ENCODE measurements at places on chromosomes 2 and 18. TPM values are rescaled to one million over a fixed set of nuclear protein-coding genes. Genes with fewer than 3 reads are reported as not detected.

- DNase-seq: no peak
Measured at GRCh38 chr18:58276789-58277739, 233.0 kb downstream of the NEDD4L start.

DNA sequence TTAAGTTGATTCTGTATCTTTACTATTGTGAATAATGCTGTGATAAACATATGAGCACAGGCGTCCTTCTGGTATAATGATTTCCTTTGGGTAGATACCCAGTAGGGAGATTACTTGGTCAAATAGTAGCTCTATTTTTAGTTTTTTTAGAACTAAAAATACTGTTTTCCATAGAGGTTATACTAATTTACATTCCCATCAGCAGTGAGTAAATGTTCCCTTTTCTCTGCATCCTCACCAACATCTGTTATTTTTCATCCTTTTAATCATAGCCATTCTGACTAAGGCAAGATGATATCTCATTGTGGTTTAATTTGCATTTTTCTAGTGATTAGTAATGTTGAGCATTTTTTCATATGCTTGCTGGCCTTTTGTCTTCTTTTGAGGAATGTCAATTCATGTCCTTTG is 35.1 kb downstream of the PMS1 start:
- DNase-seq: no peak

GRCh38 chr2:67993329-67993728 is 69.5 kb downstream of the C1D start:
- DNase-seq: no peak

DNA sequence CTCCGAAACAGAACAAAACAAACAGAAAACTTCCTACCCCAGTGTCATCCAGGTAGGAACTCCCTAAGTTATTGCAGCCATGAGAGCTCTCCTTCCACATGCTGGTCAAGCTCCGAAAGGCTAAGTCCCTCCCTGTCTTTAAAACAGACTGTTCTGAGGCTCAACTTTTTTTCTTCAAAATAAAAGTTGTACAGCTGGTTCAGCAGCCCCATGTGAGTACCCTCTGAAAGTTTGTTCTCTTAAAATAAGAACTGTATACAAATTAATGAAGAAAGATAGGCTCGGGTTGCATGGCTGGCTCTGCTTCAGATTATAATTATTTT is at the start of gene PDE1A:
PDE1A (minus strand) TSS at position 119 of the 323 bp plus-strand sequence.
- DNase-seq: no peak

GRCh38 chr2:122799391-122799790 is 1043.9 kb downstream of the TSN start:
- no peak for DNase-seq

DNA sequence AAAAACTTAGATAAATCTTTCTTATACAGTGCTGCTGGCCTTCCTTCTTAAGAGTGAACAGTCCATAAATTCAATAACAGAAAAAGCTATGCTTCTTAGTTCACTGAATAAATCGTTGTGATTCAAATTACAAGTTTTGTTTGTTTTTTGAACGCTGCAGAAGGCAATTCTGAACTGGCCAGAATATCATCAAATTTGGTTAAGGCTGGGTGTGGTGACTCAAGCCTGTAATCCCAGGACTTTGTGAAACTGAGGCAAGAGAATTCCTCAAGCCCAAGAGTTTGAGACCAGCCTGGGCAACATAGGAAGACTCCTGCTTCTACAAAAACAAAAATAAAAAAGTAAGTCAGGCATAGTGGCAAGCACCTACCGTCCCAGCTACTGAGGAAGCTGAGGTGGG is 111.2 kb upstream of the SLC39A10 start:
- DNase-seq: no peak

GRCh38 chr2:71546777-71547281 is 93.5 kb downstream of the DYSF start:
- no peak for DNase-seq

- no peak for DNase-seq
Measured at GRCh38 chr2:223599640-223600380, 2.4 kb downstream of the SCG2 start.

DNA sequence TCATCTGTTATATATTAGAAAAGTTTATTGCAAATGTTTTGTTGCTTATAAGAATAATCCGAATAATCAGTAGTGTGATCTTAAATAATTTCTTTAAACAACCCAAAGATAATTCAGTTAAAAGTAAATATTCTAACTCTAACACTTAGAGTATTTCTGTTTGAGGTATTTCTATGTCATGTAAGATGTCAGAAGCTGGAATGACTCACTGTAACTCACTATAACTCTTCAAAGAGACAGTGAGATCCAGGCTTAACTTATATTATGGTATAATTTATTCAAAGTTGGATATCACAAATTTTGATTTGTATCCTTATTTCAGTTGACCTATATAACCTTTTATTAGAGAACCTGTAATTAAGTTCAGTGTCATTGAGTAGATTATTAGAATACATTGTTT is 6.9 kb downstream of the MBD5 start:
- DNase-seq: no peak

DNA sequence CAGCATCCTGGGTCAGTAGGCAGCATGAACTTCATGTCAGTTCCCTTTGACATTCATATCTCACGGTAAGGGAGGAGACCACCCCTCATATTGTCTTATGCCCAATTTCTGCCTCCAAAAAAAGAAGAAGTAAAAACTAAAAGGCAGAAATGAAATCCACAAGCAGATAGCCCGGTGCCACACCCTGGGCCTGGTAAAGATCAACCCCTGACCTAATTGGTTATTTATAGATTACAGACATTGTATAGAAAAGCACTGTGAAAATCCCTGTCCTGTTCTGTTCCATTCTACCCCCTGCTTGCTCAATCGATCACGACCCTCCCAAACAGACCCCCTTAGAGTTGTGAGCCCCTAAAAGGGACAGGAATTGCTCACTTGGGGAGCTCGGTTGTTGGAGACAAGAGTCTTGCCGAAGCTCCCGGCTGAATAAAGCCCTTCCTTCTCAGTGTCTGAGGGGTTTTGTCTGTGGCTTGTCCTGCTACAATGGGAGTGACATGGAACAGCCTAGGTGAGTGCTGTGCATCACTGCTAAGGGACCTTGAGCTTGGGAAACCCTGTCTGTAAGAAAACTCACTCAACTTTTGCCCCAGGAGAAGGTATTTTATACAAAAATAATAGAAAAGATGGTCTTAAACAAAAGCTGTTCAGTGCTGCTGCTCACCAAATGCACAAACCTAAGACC is 11.1 kb downstream of the NDUFV2 start:
- no peak for DNase-seq

DNA sequence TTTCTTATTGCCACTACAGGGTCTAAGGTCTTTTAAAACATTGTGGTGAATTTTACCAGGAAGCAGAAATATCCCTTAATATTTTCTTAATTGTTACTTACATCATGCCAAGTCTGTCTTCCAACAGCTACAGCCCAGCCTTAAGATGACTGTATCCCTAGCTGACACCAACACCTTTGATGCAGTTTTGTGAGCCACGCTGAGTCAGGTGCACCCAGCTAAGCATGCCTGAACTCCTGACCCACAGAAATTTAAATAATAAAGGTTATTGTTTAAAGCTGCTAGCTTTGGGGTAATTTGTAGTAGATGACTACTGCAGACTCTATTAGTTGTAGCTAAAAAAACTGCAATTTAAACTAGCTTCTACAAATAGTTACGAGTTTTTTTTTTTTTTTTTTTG is 1757.9 kb upstream of the LRRTM1 start:
- DNase-seq: no peak

GRCh38 chr2:62200291-62200841 is 4.5 kb downstream of the B3GNT2 start:
- DNase-seq: no peak

DNA sequence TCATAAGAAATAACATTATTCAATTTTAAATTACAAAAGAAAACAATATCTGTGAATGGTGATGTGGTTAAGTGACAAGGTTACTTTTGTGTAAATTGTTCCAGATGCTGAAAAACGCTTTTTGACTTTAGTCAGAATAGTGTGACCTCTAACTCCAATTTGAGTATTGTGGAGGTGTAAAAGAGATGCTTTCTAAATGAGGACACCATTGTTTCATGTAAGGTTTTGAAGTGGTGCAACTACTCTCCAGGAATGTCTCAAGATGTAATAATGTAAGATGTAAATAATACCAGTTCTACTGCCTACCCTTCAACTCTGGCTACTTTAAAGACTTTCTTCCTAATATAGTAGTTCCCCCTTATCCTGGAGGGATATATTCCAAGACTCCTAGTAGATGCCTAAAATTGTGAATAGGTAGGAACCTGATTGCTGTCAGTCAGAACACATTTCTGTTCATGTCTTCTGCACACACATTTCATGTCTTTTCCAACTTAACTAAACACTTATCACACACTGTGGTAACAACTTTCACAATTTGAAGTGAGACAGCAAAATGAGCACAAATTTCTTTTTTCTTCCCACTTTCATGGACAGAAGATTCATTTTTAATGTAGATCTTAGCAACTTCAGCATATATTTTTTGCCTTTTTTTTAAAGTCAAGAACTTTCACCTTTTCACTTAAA is 39.1 kb upstream of the PPP1R1C start:
- no peak for DNase-seq

DNA sequence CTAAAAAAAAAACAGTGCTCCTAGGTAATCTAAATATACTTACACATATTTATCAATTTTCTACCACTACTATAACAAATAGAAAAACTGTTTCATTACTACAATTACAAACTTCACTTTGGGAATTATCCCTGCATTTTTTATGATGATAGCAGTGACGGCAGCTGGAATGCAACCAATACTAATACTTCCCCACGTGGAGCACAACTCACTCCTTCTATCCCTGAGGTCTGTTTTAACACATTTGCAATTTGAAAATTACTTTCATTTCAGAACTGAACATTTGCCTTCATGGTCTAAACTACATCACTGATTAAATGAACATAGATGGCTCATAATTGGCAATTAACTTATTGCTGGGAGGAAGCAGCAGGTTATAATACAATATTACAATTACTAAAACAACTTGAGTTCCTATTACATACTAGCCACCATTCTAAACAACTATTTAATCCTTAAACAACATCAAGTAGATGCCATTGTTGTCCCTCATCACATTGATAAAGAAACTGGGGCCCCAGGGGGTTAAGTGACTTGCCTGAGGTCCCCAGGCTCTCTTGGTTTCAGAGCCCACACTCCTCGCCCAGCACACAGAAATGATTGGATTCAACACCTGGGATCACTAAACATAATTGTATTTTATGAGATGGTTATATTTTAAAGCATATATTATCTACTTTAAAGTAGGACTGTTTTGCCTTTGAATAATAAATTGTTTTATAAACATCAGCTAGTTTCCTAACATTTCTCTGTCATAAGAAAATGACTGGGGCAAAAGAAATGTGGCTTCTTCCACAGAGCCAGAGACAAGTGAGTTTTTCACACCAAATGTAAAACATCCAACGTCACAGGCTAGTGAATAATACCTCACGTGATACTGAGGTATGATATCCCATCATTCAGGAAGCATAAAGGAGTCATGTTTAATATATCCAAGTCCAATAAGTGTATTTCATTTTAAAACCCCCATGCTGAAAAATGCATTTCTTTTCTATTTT is 6.2 kb downstream of the COLEC12 start:
- DNase-seq: no peak

- no peak for DNase-seq
Measured at GRCh38 chr2:129458436-129458835, 521.0 kb upstream of the RAB6C start.

DNA sequence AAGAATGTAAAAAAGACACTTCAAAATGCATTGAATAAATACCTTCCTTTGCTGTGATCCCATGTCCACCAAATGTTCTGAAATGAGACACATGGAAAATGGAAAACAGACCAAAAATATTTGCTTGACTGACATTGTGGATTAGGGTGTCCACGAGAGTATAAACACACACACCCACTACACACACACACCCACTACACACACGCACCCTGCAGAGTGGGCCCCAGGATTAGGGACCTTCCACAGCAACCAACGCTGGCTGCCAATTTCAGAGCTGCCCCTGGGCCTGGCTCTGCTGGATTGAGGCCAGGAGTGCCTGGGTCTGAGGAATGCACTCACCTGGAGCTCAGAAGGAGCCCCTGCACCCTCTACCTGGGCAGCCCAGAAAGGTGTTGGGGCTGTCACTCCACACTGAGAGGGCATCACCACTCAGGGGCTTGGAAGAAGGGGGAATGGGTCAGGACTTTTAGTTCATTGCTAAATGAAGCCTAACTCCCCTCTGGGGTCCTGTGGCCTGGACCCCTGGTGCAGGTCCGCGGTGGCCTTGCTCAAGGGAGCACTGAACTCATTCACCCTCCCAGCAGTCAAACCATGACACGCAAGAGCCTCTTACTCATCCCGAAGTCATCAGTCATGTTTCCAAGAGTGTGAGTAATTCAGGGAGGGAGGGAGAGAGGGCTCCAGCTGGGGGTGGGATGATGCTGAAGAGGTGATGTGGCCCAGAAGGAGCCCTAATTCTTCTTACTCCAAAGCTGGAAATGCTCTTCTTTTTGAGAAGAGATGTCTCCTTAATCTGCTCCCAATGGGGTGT is 50.2 kb upstream of the PLB1 start:
- no peak for DNase-seq

DNA sequence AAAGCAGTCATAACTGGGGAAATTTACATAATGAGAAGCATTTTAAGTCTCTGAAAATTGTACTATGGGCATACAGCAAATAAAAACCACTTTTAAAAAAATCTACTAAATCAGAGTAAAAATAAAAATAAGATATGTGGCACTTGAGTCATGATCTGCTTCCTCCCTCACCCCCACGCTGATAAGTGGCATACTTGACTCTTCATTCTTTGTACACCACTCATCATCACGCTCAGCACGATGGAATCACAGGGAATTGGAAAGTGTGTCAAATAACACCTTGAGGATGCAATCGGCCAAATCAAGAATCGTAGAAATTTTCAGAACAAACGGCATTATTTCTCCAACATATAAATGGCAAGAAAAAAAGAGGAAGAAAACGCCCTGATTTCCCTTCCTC is 41.1 kb upstream of the REG3G start:
- DNase-seq: no peak

GRCh38 chr2:17515652-17516051 is 2.6 kb downstream of the RAD51AP2 start:
- no peak for DNase-seq

Gene NETO1
- total RNA-seq: 0.39 TPM

Gene PIEZO2
- 0.12 TPM for total RNA-seq

Gene SERPINB10
- total RNA-seq: not detected

Gene AQP12A
- total RNA-seq: not detected

Gene MTERF4
- 22.3 TPM for total RNA-seq

Gene IL36RN
- total RNA-seq: not detected

Gene FAM110C
- total RNA-seq: 4.1 TPM

Gene C1GALT1C1L
- total RNA-seq: 1.1 TPM

Gene TMEFF2
- total RNA-seq: 0.44 TPM

Gene CRYGD
- total RNA-seq: not detected
